ENCODE measurements at places on chromosomes 1 and 21.

DNA sequence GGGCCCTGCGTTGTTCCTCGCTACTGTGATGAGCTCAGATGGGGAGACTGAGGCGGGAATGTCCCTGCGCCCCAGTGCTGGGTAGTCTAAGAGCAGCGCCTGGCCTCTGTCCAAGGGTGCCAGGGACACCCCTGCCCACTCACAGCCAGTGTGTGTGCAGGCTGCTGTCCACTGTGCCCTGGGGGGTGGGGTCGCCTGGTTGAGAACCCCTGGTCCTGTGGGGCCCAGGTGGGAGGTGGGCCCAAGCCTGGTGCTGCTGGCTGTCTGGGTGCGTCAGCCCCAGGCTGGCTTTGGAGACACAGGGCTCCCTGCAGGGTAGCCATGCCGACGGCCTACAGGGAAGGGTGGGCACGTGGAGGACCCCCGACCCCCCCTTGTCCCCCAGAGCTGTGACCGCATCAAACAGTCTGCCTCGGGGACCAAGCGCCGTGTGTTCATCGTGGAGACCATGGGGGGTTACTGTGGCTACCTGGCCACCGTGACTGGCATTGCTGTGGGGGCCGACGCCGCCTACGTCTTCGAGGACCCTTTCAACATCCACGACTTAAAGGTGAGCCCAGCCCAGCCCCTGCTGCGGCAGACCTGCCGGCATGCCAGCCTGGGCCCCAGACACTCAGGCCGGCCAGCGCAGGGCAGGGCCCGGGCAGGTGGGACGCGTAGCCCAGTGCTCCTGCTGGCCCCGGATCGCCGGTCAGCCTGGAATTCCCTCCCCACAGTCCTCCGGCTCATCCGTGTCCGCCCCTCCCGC, 14.9 kb downstream of the CFAP410 start:
- DNase-seq = no peak

DNA sequence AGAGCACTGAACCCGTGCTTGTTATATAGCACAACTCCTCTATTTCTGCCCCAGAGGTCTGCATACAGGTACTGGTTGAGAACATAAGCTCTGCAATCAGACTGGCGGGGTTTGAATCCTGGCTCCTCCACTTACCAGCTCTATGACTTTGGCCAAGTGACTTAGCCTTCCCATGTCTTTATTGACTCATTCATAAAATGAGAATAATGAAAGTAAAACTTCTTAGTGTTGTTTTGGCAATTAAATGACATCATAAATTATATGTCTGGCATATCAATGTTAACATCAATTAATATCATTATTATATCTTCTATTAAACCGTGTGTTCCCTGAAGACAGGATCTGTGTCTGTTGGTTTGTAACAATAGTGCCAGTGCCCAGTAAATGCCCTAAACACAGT, 4.3 kb downstream of the INKA2 start:
- no peak for DNase-seq

- DNase-seq = no peak
Observed at GRCh38 chr1:65109487-65109886, 38.5 kb upstream of the AK4 start.

DNA sequence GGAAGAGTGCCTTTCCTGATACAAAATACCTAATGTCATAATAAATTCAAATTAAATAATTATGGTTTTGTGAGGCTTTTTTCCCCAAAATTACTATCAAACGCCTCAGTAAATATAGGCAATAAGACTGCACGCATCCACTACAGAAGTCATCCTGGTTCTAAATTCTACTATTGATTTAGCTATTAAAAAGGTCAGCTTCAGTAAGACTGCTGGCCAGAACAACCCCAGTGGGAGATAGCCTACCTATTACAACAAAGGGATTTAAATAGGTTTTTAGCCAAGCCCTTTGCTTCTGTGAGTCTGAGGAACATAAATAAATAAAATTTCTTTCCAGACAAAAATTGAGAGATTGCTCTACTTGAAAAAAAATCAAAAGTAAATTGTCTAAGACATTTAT, 132.1 kb downstream of the PLPPR4 start:
- DNase-seq = no peak

GRCh38 chr1:183411091-183411490, 7.1 kb downstream of the NMNAT2 start:
- no peak for DNase-seq

DNA sequence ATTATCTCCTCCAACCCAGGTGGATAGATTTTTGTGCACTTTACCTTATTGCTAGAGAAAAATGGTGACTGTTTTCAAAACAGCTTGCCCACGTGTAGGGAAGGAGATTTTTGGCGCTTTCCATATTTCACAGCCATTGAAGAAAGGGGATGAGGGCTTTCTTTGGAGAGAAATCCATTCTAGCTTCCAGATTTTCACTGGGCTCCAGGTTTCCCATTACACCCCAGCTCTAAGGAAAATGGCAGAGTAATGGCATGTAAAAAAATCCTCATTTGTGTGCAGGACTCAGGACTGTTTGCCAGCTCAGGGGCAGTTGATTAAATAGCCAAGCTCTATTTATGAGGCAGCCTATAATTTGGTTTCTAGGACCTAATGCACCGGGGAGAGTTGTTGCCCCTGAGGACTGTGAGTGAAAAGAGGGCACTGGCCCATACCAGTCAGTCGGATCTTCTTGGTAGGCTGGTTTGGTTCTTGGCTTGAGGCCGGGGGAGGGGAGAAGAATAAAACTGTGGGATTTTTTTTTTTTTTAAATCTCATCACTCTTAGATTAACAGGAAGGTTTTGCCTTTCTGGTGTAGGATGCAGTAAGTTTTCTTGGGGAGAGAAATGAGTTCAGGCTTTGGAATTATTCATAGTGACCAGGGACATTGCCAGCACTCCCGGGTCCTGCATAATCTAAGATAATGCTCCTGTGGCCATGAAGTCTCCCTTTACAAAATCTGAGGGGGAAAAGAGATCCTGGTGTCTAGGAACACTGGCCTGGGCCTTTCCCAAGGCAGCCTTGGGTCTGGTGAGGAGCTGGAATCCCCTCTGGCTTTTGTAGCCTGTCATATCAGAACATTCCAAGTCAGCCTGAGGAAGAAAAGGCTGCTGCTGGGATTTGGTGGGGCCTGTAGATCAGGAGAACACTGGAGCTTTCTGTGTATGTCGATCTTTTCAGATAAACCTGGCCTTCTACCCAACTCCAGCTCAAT, 1.9 kb upstream of the ARID1A start:
- DNase-seq = no peak

- DNase-seq = no peak
Observed at GRCh38 chr1:206133751-206134415, 16.7 kb upstream of the AVPR1B start.

- no peak for DNase-seq
Observed at GRCh38 chr1:228006034-228006785, 588 bp upstream of the WNT3A start.

GRCh38 chr1:14970115-14970798, 183.3 kb upstream of the TMEM51 start:
- no peak for DNase-seq

- peak; percentile 92 for DNase-seq
Observed at GRCh38 chr1:55021942-55022546, 17.3 kb upstream of the PCSK9 start.

- DNase-seq = no peak
Observed at GRCh38 chr1:61568460-61569302, 156.3 kb downstream of the TM2D1 start.

- no peak for DNase-seq
Observed at GRCh38 chr1:110533230-110533629, 14.3 kb upstream of the KCNA10 start.

- peak; percentile 61 for DNase-seq
Observed at GRCh38 chr1:201648907-201649721, 110.2 kb downstream of the NAV1 start.

DNA sequence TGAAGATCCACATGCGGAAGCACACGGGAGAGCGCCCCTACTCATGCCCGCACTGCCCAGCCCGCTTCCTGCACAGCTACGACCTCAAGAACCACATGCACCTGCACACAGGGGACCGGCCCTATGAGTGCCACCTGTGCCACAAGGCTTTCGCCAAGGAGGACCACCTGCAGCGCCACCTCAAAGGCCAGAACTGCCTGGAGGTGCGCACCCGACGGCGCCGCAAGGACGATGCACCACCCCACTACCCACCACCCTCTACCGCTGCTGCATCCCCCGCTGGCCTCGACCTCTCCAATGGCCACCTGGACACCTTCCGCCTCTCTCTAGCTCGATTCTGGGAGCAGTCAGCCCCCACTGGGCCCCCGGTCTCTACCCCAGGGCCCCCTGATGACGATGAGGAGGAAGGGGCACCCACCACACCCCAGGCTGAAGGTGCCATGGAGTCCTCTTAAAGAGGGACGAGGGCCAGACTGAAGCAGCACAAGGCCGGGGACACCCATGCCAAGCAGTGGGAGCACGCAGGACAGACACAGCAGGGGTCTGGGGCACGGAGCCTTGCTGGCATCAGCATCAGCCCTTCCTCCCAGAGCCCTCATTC, 13.7 kb downstream of the ZBTB7B start:
- DNase-seq = no peak

DNA sequence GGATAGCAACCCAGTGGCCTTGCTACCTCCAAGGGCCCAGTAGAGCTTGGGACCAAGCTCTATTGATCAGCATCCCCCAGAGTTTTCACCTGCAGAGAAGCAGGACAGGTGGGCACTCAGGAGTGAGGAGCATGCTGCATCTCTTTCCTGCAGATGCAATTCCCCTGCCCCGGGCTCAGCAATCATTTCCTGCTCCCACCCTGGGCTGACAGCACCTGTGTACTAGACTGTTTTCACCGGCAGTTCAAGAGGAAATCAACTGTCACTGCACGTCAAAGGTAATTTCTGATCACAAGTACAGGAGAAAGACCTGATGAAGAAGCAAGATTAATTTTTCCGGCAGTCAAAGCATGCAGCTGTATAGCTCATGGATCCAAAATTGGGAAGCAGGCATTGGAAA, 8.8 kb upstream of the NT5C1A start:
- DNase-seq = no peak

DNA sequence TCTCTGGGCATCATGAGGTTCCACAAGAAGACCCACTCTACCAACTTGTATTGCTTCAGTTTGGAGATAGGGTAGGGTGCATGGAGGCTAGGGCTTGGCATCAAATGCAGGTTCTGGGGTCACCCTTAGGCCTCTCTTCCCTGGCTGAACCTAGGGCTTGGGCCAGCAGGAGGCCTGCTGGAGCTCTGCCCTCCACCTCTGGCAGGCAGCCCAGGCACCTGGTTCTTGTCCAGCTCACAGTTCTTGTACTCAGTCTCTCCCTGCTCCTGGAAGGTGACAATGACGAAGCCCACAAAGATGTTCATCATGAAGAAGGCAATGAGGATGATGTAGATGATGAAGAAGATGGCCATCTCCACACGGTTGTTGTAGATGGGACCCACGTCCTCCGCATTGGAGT, 37.5 kb upstream of the KIF21B start:
- DNase-seq = no peak

DNA sequence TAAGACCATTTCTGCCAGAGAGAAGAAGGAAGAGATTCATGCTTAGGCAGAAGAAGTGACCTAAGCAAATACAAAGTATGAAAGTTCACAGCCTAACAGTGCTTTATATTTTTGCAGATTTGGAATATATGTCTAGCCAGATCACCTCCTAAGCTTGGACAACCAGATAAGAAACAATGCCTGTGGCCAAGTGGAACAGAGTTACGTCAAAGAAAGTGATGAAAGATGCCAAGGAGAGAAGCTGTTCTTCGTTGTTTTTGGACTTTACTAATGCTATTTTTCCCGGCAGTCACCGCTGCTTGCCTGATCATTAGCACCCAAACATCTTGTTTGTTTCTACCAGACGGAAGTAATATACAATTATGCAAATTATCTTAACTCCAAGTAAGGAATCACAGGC, 489.2 kb upstream of the C1orf87 start:
- DNase-seq = no peak

- peak; percentile 25 for DNase-seq
Observed at GRCh38 chr1:154760469-154760933, 109.6 kb downstream of the KCNN3 start.

GRCh38 chr1:61173118-61173517, 90.8 kb downstream of the NFIA start:
- DNase-seq = no peak

DNA sequence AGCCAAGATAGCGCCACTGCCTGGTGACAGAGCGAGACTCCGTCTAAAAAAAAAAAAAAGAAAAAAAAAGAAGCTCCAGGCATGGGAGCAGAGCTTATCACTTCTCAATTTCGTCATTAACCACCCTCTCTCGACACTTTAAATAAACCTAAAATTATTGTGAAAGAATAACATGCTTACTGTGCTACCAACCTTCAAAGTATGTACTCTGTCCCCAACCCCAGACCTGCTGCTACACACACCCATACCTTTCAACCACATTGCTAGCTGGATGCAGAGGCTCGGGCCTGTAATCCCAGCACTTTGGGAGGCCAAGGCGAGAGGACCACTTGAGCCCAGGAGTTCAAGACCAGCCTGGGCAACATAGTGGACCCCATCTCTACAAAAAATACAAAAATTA, 38.7 kb downstream of the GNPAT start:
- DNase-seq = no peak

- no peak for DNase-seq
Observed at GRCh38 chr1:14929547-14930246, 223.8 kb upstream of the TMEM51 start.

GRCh38 chr1:14298806-14299205, 299.7 kb upstream of the KAZN start:
- no peak for DNase-seq

- no peak for DNase-seq
Observed at GRCh38 chr1:245871191-245871590, 635.9 kb downstream of the SMYD3 start.

- DNase-seq = no peak
Observed at GRCh38 chr1:204520834-204521709, 4.9 kb downstream of the MDM4 start.

GRCh38 chr1:221598122-221598521, 143.8 kb downstream of the DUSP10 start:
- no peak for DNase-seq

DNA sequence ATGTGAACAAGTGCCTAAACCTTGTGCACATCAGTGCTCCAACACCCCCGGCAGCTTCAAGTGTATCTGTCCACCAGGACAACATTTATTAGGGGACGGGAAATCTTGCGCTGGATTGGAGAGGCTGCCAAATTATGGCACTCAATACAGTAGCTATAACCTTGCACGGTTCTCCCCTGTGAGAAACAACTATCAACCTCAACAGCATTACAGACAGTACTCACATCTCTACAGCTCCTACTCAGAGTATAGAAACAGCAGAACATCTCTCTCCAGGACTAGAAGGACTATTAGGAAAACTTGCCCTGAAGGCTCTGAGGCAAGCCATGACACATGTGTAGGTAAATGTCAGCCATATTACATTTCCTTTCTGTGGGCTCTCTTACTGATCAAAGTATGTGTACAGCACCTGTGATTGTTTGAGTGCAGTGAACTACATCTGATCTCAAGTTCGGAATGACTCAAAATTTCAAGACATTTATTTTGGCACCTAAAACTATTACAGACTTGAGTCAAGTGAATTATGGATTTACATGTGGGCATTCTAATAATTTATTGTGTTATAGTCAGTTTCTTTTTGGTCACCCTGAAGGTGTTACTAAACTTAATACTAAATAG, 196.5 kb downstream of the TPR start:
- no peak for DNase-seq
